HS-5 (cell line): ENCODE measurements at places on chromosomes 2 and 18.

DNA sequence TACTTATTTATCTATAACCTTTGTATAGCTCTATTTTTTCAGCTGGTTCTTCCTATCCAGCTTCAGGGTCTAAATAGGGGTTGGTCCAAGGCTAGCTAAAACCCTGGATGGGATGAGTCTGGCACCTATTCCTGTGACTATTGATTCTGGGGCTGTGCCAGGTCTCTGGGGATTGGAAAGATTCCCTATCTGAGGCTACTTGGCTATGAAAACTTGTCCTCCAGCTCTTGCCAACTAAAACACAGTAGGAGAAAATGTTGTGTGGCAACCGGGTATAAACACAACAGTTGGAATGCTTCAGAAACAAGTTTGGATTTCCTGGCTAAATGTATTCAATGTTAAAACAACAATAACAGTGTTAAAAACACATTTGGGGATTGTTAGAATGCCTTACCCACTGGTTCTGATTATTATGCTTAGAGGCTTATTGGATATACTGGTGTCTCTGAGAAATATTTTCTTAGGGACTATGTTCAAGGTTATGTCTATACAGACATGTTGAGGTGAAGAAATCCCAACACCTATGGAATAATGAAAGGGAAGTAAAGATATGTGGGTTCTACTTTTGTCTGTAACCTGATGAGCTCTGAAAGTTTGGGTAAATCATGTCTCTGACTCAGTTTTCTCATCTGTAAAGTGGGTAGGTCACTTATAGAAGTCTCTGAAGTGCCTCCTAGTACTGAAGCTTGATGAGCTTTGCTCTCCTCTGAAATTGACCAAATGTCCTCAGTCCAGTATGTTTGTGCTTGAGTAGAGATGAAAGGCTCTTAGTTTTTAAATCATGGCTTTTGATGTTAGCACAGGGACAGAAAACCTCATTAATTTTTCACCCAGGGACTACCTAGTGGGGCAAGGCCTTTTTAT is 460.7 kb downstream of the MTX2 start:
- DNase-seq = no peak

- DNase-seq = no peak
These were observed 407.0 kb downstream of the DCC start for GRCh38 chr18:52746986-52747385.

- DNase-seq = no peak
These were observed 10.6 kb downstream of the SCG2 start for GRCh38 chr2:223591596-223591995.

DNA sequence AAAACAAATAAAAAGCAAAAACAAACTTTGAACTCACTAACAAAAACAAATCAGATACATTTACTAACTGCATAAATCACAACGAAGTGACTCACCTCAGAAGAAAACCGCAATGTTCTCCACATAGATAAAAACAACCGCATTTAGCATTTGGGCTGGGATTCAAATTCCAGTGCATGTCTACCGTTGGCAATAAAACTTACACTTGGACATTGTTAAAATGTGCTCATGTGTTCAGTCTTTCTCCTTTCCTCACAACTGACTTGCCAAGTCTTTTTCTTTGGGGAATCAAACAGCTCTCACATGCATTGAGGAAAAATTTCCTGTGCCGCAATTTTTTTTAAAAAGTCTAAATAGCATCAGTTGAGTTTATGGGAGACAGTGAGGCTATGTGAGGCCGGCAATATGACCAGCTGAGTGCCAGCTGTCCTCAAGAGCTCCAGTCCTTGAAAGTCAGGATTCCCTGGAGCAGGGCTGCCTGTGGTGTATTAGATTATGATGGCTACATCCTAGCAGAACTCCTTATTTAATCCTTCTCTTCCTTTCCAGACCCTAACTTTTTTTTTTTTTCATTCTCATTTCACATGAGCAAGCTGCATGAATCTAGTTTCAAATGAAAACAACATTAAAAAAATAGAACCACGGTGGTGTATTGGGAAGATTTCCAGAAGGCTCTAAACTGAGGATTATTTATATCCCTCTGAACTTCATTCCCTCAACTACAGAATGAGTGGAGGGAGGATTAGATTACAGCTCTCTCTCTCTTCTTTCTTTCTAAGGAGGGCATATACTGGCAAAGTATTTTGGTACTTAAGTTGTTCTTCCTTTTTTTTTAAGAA is 70.2 kb upstream of the MEIS1 start:
- peak; percentile 29 for DNase-seq

DNA sequence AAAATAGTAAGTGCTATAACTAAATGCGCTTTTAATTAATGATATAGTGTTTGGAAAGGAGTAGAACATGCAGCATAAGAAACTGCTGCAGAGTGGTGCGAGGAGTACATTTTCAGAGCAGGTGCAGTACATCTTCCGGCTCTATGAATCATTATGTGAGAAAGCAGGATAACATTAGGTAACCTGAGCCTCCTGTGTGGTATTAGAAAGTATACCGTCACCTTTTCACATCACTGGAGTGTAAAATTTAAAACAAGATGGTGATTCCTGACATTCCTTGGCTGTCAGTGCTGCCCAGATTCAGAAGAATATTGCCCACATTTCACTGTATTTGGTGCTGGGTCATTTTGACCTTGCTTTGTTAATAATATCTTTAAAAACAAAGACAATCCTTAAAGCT is 7.8 kb upstream of the DYNC2LI1 start:
- no peak for DNase-seq

- DNase-seq = no peak
These were observed 14.5 kb downstream of the CYB5A start for GRCh38 chr18:74277296-74277695.

DNA sequence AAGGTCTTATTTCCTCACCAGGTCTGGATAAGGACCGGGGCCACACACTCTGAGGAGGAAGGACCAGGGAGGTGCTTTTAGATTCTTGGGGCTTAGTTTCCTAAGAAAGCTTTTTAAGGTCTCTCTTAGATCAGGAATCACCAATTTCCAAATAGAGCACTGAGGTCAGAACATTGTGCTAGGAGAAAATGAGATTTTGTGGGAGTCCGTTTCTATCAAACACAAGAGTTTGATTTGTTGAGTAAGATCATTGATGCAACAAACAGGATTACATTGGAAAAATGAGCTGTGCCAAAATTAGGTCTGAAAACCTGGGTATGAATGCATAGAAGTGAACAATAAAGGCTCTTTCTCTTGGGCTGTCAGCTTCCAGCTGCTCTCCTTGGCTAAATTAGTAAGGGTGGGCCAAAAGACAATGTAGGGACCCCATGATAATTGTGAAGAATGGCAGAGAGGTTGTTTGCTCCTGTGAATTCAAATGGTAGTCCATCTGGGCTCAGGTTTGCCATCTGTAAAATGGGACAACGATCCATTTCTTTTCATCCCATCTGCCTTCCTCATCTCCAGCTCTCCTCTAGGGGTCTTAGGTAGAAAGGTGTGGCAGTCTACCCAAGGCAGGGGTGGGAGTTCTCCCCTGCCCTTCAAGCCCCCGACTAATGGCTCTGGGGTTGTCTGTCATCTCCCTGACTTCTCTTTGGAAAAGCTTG is 20.0 kb downstream of the IGFBP2 start:
- no peak for DNase-seq

DNA sequence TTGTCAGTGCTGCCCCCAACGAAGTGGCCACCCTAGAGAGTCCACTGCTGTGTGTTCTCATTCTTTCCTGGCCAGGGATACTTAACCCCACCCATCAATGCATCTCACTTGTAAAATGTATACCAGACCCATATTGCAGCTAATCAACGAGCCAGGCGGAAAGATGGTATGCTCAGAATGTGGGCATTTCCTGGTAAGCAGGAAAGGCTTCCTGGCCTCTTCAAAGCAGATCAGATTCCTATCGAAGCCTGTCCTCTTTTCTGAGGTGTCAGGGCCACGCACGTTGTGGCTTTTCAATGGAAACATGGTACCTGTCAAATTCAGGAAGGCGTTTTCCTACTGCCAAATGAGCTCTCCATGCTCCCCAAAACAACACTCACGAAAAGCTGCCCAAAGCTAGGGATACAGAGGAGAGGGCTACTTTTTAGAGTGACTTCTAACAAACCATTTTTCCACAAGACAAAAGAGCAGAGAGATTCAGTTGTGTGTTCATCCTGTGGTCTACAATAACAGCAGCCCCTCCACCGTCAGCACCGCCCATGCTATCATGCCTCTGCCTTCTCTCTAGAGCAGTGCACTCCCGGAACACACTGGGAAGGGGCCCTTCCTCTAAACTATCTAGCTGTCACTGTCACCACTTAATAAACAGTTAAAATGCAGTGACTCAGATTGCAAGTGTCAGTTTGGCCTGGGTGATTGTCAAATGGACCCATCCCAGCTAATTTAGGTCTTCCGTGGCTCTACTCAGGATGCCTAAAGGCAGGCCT is 535.1 kb downstream of the RNF144A start:
- DNase-seq = no peak

DNA sequence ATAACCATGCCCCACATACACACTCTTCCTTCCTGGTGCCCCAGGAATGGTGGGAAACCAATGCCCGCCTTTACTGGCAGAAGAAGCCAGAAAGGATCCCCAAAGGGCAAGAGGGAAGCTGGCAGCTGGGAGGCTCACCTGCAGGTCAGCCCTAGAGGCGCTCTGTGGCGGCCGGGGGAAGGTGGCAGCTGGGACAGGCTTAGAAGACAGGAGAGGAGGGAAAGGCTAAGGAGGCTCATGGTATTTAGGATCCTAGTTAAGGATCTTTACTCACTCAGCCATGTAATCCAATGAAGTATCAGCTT is 23.8 kb downstream of the ADRA2B start:
- no peak for DNase-seq

DNA sequence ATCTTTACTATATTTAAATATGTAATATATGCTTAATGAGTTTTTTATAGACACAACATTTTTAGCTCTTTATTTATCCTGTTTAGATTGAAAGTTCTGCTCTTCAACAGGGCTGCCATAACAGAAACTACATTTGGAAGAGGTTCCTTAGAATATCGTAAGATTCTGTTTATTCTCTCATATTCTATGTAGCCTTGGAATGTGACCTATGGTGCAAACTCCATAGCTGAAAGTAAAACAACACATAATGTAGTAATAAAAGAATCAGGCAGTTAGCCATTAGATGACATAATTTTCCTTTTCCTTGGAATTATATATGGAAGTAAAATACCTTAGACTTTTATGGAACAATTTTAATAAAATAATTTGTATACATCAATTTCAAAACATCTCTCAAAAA is 91.3 kb downstream of the ZNF804A start:
- peak; percentile 11 for DNase-seq

DNA sequence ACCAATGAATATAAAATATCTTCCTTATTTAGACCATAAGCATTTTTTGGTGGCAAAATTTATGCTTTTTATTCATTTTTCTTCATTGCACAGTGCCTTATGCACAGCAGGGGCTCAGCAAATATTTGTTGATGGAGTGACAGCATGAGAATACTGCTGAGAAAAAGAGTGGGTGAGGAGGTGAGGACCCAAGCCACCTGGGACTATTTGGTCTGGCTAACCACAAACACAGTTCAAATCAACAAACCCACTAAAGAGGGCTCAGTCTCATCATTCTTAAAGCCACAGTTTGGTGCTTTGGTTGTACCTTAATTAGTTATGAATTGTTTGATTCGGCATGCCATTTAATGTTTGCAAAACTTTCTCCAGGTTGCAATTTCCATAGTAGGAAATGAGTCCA is 183.5 kb upstream of the ZNF521 start:
- DNase-seq = no peak

- no peak for DNase-seq
These were observed 42.1 kb downstream of the TPGS2 start for GRCh38 chr18:36786686-36787085.

GRCh38 chr2:241257419-241258032 is 57.9 kb downstream of the HDLBP start:
- DNase-seq = no peak

DNA sequence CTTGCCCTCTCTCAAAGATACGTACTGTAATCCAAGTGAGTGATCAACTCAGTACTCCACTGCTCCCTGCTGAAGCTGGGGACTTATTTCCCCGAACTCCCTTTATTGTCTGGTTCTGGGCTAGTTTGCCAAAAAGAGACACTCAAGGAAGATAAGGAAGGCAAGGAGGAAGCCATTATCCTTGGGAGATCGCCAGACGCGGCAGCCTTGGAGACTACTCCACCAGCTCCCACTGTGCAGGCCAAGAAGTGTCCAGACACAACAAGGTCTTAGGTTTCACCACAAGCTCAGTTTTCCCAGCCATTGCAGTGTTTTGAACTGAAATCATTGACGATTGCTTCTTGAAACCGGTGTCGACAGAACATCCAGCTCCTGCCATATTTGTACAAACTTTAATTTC is 439.6 kb upstream of the UBE2E3 start:
- no peak for DNase-seq

DNA sequence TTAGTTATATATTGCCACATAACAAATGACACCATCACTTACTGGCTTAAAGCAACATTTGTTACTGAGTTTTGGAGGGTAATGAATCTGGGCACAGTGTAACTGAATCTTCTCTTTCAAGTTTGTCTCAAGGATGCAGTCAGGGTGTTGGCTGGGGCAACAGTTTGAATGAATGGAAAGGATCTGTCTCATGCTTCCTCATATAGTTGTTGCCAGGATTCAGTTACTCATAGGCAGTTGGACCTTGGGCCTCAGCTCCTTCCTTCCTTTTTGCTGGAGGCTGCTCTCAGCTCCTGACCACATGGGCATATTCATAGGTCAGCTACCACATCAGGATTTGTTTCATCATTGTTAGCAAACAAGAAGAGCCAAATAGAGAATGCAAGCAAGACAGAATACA is 466.1 kb upstream of the MC4R start:
- no peak for DNase-seq

GRCh38 chr2:208020253-208020652 is 5.1 kb downstream of the PLEKHM3 start:
- DNase-seq = no peak

DNA sequence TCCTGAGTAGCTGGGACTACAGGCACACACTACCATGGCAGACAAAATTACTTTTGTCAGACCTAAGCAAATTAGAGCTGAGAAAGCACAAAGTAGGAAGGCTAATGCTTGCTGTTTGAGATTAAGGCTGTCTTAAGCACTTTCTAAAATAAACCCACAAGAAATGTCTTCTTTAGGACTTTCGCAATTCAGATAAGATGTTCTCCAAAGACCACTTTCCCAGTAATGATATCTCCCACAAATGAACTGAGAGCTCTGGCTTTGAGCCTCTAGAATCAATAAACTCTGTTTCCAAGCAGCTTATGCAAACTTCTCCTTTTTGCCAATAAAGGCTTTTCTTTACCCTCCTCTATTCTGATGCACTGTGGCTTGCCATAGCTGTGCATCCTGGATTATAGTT is 32.0 kb upstream of the GALNT1 start:
- no peak for DNase-seq

GRCh38 chr2:173941567-173941966 is 23.6 kb downstream of the SP3 start:
- no peak for DNase-seq

DNA sequence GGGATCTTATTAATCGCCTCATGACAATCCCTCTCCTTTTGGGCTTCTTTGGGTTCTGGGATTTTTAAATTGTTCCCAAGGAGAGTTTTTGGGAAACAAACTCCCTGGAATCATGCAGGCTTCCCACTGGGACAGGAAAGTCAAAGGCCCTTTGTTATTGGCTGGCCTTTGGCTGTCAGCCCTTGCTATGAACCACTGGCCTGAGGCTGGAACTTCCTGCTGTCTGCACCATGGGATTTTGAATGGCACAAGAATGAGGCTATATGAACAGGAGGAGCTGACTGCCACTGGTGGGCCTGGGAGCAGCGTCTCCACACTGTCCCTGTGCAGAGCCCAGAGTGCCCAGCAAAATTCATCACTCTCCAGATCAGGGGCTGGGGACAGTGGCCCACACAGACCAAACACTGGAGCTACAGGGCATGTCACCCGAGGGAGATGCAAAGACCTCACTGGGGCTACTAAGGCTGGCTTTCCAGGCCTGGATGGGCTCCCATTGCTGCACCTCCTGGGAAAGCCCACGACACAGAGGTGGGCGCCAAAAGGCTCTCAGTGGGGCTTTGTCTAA is 35.7 kb downstream of the STEAP3 start:
- DNase-seq = no peak
